ENCODE measurements at places on chromosomes 3 and 15.

DNA sequence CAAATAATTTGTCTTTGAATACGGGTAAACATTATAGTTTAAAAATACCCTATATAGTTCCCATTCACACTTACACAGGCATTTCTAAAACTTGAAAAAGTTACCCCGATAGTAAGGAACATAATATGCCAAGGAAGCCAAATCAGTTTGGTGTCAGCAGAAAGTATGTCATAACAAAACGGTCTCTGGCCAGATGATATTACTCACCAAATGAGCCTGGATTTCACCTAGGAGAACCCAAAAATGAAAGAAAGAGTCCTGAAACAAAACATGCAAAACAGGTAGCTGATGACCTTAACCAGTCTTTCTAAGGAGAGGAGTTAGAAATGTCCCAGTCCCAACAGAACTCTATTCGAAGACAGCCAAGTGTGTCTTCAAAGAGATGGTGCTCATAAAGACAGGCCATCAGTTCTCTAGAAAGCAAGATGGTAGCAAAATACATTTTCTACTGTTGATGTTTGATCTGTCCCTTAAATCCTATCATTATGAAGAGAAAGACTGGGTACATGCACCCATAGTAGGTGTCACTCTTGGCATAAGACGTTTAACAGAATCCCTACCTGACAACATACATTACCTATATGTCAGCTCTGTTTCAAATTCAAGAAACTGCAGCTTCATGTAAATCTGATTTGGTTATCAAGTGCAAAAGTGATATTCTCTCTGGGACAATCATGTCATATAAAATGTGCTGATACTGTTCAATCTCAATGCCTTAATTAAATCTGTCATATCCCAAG lies 942.5 kb downstream of the ROBO1 start:
- DNase-seq, result no peak

- no peak for DNase-seq
Measured at GRCh38 chr3:133745108-133745507, 1.1 kb upstream of the TF start.

GRCh38 chr3:38649500-38650247 lies at the start of gene SCN5A:
SCN5A (minus strand) TSS chr3:38649687; CDS start chr3:38633307, 16,380 bp downstream.
- peak; percentile 96 for DNase-seq

DNA sequence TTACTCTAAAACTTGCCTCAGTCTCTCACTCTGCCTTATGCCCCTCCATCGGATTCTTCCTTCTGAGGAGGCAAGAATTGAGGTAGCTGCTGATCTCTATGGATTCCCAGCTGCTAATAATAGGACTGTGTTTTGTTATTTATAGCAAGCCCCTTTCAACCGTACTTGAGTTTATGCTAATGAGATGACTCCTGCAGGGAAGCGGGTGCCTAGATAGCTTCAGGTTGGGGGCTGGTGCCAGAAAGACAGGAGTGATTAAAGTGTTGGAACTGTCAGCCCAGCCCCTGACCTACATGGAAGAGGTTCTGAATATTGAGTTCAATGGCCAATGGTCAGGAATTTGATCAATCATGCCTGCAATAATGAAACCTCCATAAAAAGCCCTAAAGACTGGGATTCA lies 21.8 kb upstream of the LIMD1 start:
- DNase-seq, result no peak

GRCh38 chr15:77959432-77959879 lies 118.1 kb downstream of the TBC1D2B start:
- peak; percentile 87 for DNase-seq

- no peak for DNase-seq
Measured at GRCh38 chr15:88873786-88874185, 21.6 kb downstream of the HAPLN3 start.

GRCh38 chr3:117509858-117510257 lies 800.3 kb downstream of the TUSC7 start:
- DNase-seq, result no peak

GRCh38 chr3:129890125-129890524 lies 3.4 kb downstream of the TMCC1 start:
- no peak for DNase-seq

GRCh38 chr15:37931321-37931720 lies 3.1 kb upstream of the TMCO5A start:
- no peak for DNase-seq

DNA sequence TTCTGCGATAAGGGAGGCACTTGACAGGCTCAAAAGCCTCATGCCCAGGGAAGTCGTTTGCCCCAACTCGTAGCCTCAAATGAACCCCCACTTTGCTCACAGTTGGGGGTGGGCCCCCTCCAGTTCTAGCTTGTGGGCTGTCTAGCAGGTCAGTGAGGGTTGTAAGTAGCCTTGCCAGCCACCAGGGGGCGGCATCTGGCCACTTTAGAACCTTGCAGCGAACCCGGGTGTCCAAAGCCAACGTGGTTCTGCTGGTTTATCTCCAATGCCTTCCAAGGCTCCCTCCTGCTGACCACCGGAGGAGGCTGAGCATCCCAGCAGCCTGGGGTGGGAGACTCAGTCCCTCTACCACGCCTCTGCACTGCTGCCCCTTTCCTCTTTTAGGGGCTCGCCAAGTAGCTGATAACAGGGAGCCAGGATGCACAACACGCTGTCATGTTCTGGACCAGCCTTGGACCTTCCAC lies 9.2 kb upstream of the RBSN start:
- peak; percentile 88 for DNase-seq

GRCh38 chr15:38021259-38021658 lies 86.8 kb downstream of the TMCO5A start:
- no peak for DNase-seq

DNA sequence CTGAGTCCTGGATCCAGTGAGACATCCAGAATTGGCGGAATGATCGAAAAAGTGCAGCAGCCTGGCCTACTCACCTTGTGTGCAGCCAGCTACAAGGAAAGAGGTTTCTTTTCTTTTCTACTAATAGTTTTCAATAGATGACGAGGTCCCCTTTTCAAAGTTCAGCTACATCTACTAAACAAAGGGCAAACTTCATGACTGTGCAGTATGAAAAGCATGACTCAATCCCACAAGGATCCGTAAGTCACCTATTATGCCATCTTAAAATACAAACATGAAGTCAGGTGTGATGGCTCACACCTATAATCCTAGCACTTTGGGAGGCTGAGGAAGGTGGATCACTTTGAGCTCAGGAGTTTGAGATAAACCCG lies 16.7 kb downstream of the MIX23 start:
- no peak for DNase-seq

Measured in D341Med (cell line).